ENCODE measurements at places on chromosomes 16 and 17. TPM values are rescaled to one million over a fixed set of nuclear protein-coding genes. Genes with fewer than 3 reads are reported as not detected.

GRCh38 chr16:22071331-22071910 lies 20.9 kb upstream of the VWA3A start:
- no peak for DNase-seq

- DNase-seq = no peak
These were observed 39.0 kb upstream of the SEC14L1 start for GRCh38 chr17:77101521-77102410.

AANAT gene
- total RNA-seq = 0.34 TPM

DNA sequence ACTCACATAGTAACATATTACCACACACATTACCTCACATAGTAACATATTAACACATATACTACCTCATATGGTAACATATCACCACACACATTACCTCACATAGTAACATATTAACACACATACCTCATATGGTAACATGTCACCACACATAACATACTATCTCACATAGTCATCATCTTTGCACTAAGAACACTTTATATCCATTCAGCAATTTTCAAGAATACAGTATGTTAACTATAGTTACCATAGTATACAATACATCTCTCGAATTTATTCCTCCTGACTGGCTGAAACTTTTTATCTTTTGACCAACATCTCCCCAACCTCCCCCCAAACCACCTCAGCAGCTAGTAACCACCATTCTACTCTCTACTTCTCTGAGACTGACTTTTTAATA lies 7.6 kb downstream of the NUDT7 start:
- DNase-seq = no peak

IRF8 gene
- 221 TPM for total RNA-seq
